Activated CD4-positive, alpha-beta T cell treated with anti-CD3 and anti-CD28 coated beads, Interleukin-2, amount 50 U/mL, for 4 hours (primary cell): ENCODE measurements at places on chromosomes 1 and 21.
A peak's percentile ranks its signal among the peaks of the same experiment; 100 is the strongest.

DNA sequence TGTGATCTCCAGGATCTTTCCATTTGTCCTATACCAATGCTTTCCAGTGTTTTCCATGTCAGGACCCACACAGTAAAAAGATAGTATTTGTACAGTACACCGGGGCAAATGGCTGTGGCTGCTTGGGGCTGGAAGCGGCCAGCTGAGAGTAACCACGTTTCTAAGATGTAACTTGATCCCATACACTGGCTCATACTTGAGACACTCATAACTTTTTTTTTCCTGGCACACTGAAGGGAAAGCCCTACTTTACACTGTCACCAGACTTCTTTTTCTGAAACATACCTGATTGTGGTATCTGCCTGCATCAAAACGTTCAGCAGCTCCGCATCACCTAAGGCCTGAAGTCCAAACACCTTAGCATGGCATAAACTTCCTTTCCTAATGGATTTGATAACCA, 21.6 kb downstream of the VPS13D start:
- no peak for DNase-seq

- DNase-seq = no peak
These were observed 847.7 kb downstream of the NCAM2 start for GRCh38 chr21:21845901-21846300.

DNA sequence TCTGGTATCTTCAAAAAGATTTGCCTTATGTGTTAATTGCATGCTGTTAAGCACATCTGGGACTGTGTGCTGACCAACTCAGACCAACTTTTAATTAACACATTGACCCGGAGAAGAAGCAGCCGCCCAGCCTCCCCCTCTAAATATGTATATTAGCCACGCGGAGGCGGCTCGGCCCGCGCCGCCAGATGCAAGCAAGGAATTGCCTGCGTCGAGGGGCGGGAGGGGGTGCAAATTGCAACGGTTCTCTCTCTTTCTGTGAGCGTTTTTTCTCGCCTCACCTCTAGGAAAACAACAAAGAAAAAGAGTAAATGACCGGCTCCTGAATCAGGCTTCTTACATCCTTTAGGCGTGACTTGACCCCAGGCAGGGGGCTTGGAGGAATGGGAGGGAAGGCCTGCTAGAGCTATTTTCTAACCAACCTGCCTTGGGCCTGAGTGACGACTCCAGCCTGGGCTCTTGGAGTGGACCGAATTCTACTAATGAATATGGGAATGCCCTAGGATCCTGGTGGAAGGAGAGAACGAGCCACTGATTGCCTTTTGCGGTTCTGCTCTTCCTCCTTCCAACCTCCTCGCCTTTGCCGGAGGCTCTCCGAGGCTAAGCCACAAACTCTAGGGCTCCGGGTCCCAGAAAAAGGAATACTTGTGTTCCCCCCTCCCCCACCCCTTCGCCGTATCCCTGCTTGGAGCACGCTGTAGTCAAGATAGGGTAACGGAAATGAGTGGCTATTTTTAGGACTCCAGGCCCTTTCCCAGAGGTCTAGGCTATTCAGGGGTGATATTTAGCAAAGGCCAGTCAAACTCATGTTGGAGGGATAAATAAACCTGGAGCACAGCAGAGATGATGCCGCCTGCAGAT, 417.0 kb upstream of the ESRRG start:
- no peak for DNase-seq

- DNase-seq = no peak
These were observed 20.2 kb downstream of the PCSK9 start for GRCh38 chr1:55059302-55060132.

GRCh38 chr1:55196433-55197035, 18.6 kb downstream of the USP24 start:
- no peak for DNase-seq

DNA sequence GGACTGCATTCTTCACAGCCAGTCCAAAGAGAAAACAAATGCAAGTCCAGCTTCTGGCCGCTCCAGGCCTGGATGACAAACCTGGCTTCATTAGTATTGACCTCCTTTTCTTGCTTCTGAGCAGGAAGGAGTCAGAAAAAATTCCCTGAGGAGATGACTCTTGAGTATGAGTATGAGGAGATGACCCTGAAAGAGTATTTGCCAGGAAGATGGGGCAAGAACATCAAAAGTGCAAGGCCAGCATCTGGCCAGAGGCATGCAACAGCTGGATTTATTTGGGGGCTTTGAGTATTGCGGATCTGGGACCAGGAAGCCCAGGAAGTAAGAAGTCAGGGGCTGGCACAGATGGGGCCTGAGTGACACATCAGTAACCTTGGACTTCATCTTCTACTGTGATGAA, 113.9 kb downstream of the GLIS1 start:
- DNase-seq = no peak

GRCh38 chr1:155250633-155251449, 4.4 kb downstream of the ENTREP3 start:
- peak; percentile 96 for DNase-seq

DNA sequence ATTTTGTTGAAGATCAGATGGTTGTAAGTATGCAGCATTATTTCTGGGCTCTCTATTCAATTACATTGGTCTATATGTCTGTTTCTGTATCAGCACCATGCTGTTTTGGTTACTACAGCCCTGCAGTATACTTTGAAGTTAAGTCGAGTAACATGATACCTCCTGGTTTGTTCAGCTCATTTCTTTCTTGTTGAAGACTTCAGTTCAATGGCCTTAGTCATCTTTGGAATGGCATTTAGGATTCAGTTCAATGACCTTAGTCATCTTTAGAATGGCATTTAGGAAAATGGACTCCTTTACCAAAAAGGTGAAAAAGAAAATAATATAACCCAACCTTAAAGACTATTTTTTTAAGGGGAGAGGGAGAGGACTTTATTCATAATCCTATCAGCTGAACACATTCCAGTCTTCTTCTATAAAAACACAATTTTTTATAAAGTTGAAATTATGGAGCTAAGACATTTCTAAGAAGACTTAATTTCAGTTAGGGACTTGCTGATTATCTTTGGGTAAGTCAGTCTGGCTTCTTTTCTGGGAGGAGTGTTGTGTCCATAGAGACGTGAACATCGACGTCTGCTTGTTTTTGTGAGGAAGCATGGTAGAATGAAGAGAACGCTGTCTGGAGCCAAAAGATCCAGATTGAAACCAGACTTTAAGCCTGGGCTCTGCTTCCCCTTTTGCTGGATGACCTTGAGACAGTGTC, 48.3 kb downstream of the DDR2 start:
- DNase-seq = no peak

- no peak for DNase-seq
These were observed 29.9 kb downstream of the POFUT2 start for GRCh38 chr21:45257673-45258341.

DNA sequence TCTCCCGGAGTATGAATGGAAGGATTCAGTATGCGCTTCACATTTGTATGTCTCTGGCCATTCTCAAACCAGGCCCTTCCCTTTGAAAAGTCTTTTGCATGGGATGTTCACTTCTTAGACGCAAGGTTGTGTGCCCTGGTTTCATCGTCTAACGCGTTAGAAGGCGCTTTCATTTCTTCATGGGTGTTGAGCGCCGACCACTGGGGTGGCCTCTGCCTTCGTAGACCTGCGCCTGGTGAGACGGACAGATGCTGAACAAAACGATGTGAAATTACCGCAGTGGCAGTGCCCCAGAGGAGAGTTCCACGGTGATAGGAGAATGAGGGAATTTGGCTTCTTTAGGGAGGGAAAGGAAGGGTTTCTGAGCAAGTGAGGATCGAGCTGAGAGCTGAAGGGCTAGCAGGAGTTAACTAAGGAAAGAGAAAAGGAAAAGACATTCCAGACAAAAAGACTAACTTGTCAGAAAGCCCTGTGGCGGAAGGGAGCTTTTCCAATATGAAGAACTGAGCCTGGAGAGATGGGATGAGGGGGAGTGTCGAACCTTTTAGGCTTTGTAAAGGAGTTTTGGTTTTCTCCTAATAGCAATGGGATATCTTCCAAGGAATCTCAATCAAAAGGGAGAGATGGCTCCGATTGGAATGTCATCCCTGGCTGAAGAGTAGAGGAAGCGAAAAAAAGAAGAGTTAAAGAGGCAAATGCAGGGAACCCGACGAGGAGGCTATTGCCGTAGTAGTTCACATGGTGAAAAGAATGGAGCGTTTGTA, 951 bp downstream of the GGPS1 start:
- peak; percentile 20 for DNase-seq

DNA sequence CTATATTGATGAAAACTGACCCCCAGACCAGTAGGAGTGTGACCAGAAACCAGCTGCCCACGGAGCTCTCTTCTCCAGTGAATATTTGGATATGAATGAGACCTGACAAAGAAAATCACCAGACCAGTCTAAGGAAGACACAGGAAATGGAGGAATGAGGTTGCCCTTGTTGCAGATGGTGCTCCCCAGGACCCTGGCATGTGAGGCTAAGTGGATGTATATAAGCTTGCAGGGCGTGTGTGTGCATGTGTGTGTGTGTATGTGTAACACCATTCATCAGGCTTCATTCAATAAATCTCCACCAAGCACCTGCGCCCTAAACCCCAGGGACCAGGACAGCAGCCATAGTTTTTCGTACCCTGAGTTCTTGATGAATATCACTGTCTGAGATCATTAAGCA, 14.4 kb downstream of the PHLDA3 start:
- no peak for DNase-seq

DNA sequence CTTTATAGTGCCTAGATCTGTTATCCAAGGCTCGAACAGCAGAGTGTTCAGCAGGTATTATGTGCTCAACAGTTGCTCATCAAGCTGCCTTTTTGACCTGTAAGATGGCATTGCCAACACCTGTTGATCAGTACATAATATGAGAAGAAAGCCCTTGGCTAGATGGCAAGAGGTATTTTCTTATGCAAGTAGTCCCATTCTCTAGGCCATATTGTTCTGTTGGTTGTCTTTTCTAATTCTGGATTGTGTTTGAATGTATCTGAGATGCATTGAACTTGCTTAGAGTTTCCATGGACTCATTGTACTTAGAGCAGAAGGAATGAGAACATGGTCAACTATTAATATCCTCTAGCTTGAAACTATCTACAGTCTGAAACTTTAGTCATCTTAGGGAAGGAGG, 57.4 kb downstream of the LRRC8D start:
- no peak for DNase-seq

DNA sequence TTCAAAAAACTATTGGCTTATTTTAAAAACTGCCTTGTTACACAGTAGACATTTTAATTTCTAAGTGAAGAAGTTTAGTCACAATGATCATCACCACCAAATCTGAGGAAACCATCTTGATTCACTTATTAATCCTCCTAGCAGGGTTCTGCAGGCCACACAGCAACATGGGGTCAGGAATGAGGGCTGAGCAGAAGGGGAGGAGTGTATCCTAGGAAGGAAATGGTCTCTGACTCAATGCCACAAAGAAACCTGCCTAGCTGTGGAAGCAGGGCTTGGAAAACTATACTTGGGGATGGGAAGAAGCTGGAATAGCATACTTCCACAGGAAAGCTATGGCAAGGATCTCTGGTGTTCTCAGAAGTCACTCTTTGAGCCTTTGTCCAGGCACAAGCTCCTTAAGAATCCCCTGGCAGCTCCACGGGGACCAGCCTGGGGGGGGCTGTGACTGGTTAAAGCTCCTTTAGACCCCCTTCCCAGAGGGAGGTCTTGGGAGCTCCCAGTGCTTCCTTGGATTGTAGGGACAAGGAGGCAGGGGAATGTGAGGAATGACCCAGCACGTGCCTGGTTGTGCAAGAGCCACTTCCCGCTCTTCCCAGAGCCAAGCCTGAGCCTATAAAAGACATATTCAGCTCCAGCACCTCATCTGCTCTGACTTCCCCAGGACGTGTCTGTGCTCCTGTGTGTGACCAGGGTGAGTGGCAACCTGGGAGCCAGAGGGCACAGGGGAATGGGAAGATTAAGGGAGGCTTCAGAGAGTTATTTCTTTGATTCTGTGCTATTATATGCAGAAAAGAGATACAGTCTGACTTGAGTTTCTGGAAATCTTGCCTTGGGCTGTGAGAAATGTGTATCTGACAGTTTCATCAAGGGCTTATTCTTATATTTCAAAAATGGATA, at the start of gene LCE2A:
TSS of gene LCE2A (plus strand) at position 645 of the 900 bp plus-strand sequence. CDS start 557 bp downstream, outside the sequence.
- no peak for DNase-seq

GRCh38 chr1:61436016-61436415, 288.9 kb downstream of the TM2D1 start:
- no peak for DNase-seq

GRCh38 chr1:206575894-206576737, 36.1 kb downstream of the EIF2D start:
- DNase-seq = no peak

- DNase-seq = no peak
These were observed 14.0 kb downstream of the RUNX1 start for GRCh38 chr21:35035116-35035515.

DNA sequence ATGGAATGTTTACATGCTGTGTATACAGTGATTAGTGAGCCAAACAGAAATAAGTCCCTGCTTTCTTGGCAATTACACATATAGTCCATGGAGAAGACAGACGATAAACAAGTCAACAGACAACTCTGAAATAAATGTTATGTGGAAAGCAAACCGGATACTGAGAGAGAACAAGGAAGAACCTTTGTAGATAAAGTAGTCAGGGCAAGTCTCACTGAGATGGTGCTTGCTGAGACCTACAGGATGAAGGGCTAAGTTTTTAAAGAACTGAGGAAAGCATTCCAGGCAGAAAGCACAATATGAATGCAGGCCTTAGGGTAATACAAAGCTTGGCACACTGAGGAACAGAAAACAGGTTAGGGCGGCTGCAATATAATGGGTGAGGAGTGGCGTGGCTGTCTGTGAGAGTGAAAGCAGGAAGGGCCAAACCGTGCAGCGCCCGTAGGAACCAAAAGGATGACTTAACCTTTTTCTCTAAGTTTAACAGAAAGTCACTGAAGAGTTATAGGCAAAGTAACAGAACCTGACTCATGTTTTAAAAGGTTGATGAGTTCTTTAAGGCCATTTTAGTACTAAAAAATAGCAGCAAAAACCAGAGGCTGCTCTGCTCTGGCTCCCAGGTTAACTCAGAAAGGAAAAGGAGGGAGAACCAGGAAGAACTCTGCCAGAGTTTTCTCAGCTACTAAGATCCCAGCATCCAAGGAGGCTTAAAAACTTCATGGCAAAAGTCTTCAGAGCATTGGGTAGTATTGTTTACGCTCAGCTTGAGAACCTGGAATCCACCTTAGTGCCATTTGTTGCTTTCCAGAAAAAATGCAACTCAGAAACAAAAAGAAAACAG, 8.7 kb upstream of the TTF2 start:
- DNase-seq = peak; percentile 18

DNA sequence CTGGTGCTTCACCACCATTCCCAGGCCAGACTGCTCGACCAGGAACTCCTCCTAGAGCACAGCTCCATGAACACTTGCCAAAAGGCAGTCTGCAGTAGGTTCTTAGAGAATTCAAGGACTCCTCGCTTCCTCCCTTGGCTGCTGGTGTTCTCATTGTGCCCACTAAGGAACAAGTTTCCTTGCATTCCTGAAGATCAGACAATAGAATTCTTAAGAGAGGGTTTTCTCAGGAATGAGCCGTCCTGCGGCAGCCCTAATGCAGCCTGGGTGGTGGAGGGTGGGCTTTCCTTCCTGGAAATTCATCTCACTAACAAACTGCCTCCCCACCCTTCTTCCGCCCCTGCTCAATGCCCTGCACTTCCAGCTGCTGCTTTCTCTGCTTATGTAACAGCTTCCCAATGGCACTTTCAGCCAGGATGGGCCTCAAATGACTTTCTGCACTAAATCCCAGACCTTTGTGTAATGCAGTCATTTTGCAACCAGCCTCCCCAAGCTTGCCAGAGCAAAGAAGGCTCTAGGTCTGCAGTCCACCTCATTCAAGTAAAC, 287.9 kb downstream of the PLPP3 start:
- DNase-seq = no peak
